ENCODE measurements at places on chromosomes 6 and 20. TPM values are rescaled to one million over a fixed set of nuclear protein-coding genes. Genes with fewer than 3 reads are reported as not detected.
A peak's percentile ranks its signal among the peaks of the same experiment; 100 is the strongest.

C20orf204 gene
- 0.02 TPM for total RNA-seq

CRISP2 gene
- not detected for total RNA-seq

THBD gene
- 45.2 TPM for total RNA-seq

FRK gene
- total RNA-seq: 1.3 TPM

KIAA1755 gene
- total RNA-seq: 3.8 TPM

SOD2 gene
- 108 TPM for total RNA-seq

CALHM4 gene
- not detected for total RNA-seq

MAS1 gene
- not detected for total RNA-seq

GSTA2 gene
- 0.12 TPM for total RNA-seq

SEMG1 gene
- not detected for total RNA-seq

C20orf141 gene
- not detected for total RNA-seq

WDR27 gene
- 7.9 TPM for total RNA-seq

ASIP gene
- not detected for total RNA-seq

- peak; percentile 15 for DNase-seq
These were observed 38.9 kb downstream of the CDH22 start for GRCh38 chr20:46269372-46269771.

DNA sequence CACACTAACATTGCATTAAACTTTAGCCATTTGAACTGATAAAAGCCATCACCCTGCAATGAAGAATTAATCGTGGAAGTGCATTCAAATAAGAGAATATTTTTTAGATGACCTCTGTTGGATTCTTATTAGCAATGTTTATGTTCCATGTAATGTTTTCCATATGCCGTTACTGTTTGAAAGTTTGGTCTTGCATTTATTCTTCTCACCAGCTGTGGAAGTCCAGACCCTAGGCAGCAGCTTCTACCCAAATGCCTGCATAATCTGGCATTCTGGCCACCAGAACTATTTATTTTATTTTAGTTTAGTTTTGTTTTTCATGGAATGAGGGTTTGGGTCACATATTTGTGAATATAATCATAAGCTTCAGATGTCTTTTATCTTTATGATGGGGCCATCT is 140.4 kb downstream of the SAMD5 start:
- no peak for DNase-seq

- DNase-seq: peak; percentile 90
These were observed 47.6 kb upstream of the PTGIS start for GRCh38 chr20:49615401-49616153.

GRCh38 chr20:59778615-59779200 is 154.7 kb downstream of the SYCP2 start:
- DNase-seq: no peak

- DNase-seq: no peak
These were observed 55.0 kb downstream of the SAMD5 start for GRCh38 chr6:147563472-147563871.

DNA sequence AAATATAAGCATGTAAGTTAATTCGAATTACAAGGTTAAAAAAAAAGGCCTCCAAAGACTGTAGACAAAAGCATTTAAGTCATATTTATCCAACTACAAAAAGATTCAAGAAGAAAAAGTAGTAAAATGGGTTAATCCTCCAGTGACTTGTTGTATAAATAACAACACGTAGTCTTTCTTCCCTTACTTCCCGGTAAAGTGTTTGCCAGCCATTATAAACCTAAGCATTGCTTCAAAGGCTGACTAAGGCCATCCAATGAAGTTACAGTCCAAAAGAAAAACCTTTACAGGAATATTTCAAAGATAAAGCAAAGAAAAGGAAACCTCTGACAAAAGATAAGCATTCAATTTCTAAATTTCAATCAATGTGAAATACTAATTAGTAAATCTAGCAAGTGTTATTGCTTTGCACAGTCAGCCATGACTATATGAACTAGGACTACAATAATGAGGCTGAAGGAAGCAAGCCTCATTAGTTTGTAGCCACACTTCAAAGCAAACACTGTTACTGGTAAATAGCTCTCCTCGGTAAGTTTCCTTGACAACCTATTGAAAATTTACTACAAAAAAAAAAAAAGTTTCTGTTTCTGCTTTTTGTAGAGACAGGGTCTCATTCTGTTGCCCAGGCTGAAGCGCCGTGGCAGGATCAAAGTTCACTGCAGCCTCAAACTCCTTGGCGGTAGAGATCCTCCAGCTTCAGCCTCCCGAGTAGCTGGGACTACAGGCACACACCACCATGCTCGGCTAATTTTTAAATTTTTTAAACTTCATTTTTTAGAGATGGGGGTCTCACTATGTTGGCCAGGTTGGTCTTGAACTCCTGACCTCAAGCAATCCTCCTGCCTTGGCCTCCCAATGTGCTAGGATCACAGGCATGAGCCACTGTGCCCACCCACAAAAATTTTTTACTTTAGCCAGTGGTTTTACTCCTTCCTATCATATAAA is 46.0 kb downstream of the NUDT3 start:
- DNase-seq: no peak

- DNase-seq: peak; percentile 16
These were observed 160.9 kb upstream of the SPTLC3 start for GRCh38 chr20:12847872-12848271.

DNA sequence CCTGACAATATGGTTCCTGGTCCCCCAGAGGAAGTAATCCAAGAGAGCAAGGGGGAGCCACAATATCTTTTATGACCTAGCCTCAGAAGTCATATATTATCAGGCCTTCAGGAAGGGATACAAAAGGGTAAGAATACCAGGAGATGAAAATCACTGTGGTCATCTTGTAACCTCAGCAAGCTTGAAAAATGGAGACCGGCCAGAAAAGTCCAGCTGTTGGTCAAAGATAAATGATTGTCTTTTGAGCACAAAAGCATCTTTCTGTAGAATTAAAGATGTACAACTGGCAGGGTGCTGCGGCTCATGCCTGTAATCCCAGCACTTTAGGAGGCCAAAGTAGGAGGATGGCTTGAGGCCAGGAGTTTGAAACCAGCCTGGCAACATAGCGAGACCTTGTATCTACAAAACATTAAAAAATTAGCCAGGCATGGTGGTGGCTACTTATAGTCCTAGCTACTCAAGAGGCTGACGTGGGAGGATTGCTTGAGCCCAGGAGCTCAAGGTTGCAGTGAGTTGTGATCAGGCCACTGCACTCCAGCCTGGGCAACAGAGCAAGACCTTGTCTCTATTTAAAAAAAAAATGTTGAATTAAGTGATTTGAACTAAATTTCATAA is 118.0 kb upstream of the MARCKS start:
- no peak for DNase-seq

- DNase-seq: no peak
These were observed 55.7 kb downstream of the AFG1L start for GRCh38 chr6:108350528-108350927.

- no peak for DNase-seq
These were observed 650.7 kb downstream of the KIF16B start for GRCh38 chr20:15922556-15922955.

- DNase-seq: no peak
These were observed 23.3 kb downstream of the NUP153 start for GRCh38 chr6:17683428-17683827.

DNA sequence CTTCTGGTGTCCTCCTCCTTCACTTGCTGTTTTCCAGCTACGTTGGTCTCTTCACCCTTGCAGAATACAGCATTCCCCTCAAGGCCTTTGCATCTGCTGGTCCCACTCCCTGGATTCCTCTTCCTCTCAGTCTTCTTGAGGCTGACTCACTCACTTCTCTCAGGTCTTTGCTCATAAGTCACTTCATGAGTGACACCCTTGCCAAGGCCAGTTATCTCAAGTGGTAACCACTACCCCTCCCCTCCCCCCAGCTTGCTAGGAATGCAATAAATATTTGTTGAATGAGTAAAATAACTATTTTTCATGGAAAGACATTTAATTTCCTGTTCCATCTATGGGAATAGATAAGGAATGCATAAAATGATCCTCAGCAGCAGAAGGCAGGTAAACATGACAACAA is 131.7 kb downstream of the PLCB4 start:
- DNase-seq: peak; percentile 99

- DNase-seq: no peak
These were observed 46.5 kb upstream of the TPD52L1 start for GRCh38 chr6:125107048-125107447.

GRCh38 chr6:75604294-75604693 is 2.6 kb downstream of the SENP6 start:
- no peak for DNase-seq

GRCh38 chr6:55886185-55886836 is 10.9 kb upstream of the BMP5 start:
- peak; percentile 51 for DNase-seq

- DNase-seq: no peak
These were observed 1.9 kb upstream of the HMGA1 start for GRCh38 chr6:34234667-34235306.

- DNase-seq: peak; percentile 34
These were observed 53.9 kb upstream of the PCSK2 start for GRCh38 chr20:17172836-17173516.

DNA sequence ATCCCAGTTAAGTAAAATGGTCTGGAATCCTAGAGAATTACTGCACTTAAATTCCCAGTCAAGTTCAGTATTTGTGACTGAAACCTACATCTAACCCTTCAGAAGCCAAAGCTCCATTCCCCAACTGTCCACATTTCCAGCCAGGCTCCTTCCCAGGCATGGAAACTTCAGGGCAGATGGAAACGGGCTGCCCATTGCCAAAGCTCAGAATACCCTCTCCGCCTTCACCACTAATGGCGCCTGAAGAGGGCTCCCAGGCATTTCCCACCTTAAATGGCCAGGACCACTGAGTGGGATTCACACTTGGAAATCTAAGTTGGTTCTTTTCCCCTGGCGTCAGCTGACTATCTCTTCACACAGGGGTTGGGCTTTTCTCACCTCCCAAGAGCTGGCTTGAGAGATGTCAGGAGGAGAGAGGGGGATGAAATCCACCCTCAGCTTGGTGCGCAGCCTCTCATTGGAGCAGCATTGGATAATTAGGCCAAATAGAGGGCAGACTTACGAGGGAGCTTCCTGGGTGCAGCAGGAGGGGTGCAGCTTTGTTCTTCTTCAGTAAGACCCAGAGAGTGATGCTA is 82.9 kb downstream of the ANKRD60 start:
- DNase-seq: no peak

- no peak for DNase-seq
These were observed 277.7 kb downstream of the ADGB start for GRCh38 chr6:146876271-146877151.
